ENCODE measurements at places on chromosomes 12 and 14.

- DNase-seq = no peak
Observed at GRCh38 chr14:100203146-100203545, 35.8 kb upstream of the YY1 start.

- no peak for DNase-seq
Observed at GRCh38 chr14:61472801-61473376, 151.5 kb downstream of the PRKCH start.

- DNase-seq = no peak
Observed at GRCh38 chr12:128933926-128934325, 80.6 kb downstream of the GLT1D1 start.

DNA sequence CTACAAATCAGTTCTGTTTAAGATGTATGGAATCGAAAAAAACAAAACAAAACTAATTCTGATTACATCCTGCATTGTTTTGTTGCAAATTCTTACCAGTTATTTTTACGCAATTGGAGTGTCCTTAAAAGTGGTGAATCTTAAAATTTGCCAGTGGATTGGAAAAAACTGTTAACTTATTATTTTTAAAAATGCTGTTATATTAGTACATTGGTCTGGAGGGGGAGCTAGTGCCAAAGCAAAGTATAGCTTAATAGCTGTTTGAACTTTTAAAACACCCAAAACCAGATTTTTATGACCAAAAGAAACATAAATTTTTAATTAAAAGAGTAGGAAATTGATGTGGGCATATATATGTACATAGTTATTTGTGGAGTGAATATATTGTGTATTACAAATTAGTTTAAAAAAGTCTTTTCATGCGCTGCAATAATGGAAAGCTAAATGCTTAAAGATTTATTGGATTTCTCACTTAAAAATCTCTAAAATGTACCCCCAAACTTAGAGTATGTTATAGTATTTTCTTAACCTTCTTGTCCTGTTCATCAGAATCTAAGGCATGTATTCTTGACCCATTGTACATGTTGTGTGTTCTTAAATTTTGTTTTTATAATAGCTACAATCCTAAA lies 2.5 kb downstream of the FUT8 start:
- no peak for DNase-seq

DNA sequence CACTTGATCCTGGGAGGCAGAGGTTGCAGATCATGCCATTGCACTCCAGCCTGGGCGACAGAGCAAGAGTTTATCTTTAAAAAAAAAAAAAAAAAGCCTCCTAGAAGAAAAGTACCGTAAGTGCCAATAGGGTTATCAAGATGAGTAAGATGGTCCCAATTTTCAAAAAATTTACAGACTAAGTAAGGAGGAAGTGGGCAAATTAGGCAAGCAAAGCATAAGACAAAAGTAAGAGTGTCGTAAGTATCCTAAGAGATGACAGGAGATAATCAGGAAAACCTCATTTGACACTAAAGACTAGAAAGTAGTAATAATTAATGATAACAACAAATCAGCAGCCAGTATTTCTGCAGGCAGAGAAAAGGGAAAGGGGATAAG lies 12.2 kb downstream of the PYM1 start:
- DNase-seq = no peak

DNA sequence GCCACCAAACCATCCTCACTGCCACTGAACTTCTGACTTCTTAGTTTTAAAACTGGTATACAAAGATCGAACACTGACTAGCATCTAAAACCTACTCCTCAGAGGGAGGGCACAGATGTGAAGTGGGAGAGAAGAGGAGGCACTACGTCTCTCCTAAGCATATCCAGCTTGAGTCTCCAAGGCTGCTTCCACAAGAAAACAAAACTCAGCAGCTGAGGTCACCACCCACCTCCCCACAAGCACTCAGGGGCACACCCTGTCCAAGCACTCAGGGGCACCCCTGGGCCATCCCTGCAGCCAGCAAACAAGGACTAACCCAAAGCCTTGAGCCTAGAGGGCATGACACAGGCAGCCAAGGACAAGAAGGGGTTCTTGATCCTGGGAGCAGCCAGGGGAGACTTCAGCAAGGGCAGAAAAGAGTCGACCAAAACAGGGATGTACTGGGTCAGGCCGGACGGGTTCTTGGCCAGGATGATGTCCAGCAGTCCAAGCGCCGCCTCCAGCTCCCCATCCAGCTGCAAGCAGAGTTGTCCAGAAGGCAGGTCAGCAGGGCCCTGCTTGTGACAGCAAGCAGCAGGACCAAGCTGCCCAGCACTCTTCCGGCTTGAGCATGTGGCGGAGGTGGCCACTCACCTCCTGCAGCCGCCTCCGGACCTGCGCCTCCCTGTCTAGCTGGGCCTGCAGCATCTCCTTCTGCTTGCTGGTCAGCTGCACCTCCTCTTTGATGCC lies 34.8 kb downstream of the GCN1 start:
- no peak for DNase-seq

- DNase-seq = no peak
Observed at GRCh38 chr12:45582986-45583659, 146.4 kb upstream of the ARID2 start.

DNA sequence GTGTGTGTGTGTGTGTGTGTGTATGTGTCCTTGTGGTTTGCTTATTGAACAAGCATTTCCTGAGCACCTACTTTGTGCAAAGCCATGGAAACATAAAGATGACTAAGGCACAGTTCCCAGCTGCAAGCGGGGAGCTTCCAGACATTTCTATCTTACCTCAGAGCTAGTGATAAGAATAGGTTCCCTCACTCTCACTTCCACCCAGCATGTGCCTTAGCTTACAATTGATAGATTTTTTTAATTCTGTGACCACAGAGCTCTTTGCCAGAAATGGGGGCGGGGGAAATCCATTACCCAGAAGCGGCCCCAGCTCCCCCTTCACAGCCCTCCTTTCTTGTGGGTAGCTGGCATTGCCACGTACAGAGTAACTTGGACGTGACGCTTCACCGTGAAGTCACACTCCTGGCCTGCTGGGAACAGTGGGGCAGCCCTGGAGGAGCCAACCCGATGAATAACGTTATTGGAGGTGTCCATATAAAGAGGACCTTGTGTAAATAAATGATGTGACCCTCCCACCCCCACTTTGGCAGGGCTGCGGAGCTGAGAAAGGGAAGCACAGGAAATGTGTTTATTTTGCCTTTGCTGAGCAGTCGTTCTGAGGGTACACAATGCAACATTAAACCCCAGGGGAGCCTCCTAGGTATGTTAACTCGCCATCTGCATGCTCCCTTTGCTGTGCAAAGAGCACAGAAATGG lies 238.9 kb downstream of the CHST11 start:
- DNase-seq = no peak

DNA sequence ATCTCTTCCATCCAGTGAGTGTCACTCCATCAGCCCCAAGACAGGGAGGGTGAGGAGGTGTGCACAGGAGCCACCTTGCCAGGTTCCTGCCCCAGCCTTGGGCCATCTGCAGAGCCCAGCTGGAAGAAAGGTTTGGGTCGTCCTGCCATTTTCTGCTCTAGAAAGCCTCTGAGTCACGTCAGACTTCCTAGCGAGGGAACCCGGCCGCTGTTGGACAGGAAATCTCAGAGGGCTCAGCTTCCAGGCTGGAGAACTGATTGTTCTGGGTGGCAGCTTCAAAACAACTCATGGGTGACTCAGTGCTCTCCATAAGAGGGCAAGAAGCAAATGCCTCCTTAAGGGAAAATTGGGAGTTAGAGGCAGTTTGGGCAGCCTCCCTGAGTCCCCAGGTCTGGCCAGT lies 16.6 kb downstream of the HIP1R start:
- peak; percentile 33 for DNase-seq

DNA sequence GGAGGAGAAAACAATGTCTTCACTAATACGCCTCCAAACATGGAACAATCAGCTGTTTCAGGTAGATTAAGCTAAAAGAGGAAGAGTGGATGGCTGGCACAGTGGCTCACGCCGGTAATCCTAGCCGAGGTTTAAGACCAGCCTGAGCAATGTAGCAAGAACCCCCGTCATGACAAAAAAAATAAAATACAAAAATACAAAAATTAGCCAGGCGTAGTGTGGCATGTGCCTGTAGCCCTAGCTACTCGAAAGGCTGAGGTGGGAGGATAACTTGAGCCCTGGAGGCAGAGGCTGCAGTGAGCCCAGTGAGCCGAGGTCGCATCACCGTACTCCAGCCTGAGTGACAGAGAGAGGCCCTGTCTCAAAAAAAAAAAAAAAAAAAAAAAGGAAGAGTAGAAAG lies 1.2 kb upstream of the MED13L start:
- DNase-seq = no peak

DNA sequence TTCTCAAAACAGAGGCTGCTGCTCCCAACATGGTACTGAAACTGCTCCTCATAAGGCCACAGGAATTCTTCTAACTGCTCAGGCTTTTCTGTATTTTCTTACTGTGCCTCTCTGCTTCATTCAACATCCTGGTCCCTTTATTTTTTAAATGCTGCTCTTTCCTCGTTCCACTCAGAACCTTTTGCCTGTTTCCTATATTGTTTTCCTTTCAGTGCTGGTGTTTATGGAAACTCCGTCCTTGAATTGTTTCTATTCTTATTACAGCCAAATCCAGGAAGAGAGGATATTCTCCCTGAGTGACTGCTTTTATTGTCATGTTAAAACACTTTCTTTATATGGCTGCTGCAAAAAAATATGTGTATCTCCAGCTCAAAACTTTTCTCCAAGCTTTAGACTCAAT lies 173.0 kb upstream of the E2F7 start:
- DNase-seq = no peak

- no peak for DNase-seq
Observed at GRCh38 chr14:105469456-105470349, 4.9 kb upstream of the CRIP2 start.

DNA sequence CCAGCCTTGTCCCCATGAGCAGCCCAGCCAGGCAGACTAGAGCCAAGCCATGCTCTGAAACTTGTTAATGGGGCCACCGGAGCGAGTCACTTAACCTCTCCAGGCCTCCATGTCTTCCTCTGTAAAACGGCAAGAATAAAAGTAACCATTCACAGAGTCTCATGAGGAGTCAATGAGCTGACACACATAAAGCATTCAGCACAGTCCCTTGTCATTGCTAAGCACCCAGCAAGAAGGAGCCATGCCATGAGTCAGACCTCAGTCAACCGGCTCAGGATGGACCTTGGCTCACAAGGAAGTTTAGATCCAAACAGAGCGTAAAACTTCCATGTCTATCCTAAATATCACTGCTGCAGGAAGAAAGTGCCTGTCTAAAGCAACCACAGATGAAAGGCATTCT lies 10.6 kb downstream of the FICD start:
- DNase-seq = no peak

- no peak for DNase-seq
Observed at GRCh38 chr12:89472508-89472907, 52.1 kb downstream of the GALNT4 start.

DNA sequence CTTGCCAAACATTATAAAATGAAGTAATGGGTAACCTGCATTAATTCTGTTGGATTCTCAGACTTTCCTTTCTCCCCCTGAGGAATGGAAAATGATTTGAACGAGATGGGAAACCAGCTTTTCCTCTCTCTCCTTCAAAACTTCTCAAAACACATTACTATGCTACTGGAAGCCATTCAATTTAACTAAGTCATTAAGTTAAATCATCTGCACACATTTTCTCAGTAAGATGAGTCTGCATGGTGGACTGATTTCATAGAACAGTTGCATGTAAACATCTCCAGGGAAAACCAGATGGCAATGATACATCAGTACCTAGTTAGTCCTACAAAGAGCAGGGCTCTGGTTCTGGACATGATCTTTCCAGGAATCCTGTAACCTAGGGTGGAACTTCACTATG lies 59.9 kb downstream of the BMP4 start:
- DNase-seq = no peak

GRCh38 chr12:47035484-47035883 lies 43.9 kb upstream of the PCED1B start:
- no peak for DNase-seq

DNA sequence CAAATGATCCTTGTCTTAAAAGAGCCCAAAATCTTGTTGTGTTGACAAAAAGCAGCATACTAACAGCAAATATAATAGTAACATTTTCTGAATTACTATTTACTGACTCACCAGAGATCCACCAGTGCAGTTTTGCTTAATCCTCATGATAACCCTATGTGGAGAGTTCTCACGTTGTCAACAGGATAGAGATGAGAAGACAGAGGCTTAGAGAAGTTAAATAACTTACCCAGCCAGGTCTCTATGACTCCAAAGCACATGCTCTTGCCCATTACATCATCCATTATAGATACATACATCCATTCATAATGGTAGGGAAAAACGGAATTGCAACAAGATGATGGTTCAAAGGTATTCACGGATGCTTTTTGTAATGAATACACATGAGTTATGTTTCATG lies 111.9 kb downstream of the PAX9 start:
- no peak for DNase-seq

DNA sequence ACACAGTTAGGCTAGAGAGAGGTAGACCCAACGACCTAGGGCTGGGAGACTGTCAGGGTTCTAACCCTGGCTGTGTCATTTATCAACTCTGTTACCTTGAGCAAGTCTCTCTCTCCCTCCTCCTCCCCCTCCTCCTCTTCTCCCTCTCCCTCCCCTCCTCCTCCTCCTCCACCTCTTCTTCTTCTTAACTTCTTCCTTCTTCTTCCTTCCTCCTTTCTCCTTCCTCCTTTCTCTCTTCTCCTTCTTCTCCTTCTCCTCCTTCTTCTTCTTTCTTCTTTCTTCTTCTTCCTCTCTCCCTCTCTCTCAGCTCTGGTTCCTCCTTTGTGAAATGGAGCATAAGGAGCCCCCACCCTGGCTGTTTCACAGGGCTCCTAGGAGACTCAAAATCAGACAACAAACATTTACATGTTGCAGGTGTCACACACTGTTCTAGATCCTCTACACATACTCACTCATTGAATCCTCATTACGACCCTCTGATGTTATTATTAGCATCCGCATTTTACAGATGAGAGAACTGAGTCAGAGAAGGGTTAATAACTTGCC lies 2.2 kb upstream of the KCNH3 start:
- no peak for DNase-seq

DNA sequence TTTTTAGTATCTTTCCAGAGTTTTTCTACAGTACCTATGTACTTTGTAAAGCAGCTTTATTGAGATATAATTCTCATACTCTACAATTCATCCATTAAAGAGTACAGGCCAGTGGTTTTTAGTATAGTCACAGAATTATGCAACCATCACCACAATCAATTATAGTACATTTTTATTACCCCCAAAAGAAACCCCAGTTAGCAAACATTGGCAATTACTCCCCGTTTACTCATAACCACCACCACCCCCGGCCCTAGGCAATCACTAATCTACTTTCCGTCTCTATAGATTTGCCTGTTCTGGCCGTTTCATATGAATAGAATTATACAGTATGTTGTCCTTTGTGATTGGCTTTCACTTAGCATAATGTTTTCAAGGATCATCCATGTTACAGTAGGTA lies 119.8 kb downstream of the KICS2 start:
- no peak for DNase-seq

- DNase-seq = no peak
Observed at GRCh38 chr14:87196436-87196835, 796.5 kb downstream of the GALC start.

GRCh38 chr12:52730383-52730782 lies 27.1 kb upstream of the KRT77 start:
- no peak for DNase-seq

GRCh38 chr14:90384543-90384911 lies 12.3 kb upstream of the CALM1 start:
- no peak for DNase-seq

GRCh38 chr12:77224346-77224745 lies 159.0 kb upstream of the E2F7 start:
- DNase-seq = no peak

GRCh38 chr12:96669786-96670185 lies 180.4 kb downstream of the CFAP54 start:
- no peak for DNase-seq

GRCh38 chr14:101476916-101477553 lies 84.3 kb upstream of the DIO3 start:
- no peak for DNase-seq

GRCh38 chr14:68680541-68681051 lies 112.3 kb downstream of the ZFP36L1 start:
- DNase-seq = no peak

All from SW 1271 (cell line).